Neural progenitor cell (in vitro differentiated cells): ENCODE measurements at places on chromosomes 5 and 9.

DNA sequence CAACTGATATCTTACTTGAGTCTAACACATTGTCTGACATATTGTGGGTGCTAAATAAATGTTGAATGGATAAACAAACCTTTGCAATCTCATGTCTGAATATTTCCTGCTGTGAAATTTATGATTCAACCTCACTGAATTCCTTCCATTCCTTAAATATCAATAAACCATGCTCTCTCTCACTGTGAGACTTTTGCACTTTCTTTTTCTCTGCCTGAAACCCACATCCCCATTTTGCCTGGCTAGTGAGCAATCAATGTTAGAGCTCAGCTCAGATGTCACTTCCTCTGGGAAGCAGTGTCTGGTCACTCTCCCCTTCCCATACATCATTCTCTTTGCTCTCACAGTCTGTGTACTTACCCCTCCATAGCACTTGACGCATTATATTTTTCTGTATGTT, 383.7 kb upstream of the TRPC7 start:
- no peak for DNase-seq

DNA sequence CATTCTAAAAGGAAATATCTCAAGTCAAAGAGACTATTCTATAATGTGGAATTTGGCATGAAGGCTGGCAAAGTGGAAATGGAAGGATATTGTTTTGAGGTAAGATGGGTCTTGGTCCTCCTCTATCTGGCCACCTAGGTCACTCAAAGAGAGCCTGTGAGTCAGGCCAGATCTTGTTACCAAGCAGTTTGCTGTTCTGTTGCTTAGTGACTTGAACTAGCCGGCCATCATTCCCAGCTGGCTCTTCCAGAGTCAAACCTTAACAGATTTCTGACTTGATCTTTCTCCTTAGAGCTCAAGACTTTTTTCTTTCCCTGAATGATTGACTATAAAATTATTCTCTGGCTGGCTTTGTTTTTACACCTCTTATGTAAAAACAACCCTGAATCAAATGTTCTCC, 136.1 kb downstream of the PDE4D start:
- no peak for DNase-seq

DNA sequence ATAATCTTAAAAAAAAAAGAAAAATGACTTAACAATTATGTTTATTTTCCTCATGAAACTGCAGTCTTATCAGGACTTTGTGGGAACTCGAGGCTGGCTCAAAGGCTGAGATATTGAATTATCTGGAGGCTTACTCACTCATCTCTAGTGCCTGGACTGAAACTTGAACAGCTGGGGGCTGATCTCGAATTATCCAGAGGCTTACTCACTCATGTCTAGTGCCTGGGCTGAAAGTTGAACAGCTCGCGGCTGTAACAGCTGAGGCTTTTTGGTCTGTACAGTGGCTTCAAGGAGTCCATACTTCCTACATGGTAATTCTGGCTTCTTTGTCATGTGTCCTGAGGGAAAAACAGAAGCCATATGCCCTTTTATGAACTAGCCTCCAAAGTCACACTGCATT, 371.9 kb downstream of the CETN3 start:
- DNase-seq: no peak

DNA sequence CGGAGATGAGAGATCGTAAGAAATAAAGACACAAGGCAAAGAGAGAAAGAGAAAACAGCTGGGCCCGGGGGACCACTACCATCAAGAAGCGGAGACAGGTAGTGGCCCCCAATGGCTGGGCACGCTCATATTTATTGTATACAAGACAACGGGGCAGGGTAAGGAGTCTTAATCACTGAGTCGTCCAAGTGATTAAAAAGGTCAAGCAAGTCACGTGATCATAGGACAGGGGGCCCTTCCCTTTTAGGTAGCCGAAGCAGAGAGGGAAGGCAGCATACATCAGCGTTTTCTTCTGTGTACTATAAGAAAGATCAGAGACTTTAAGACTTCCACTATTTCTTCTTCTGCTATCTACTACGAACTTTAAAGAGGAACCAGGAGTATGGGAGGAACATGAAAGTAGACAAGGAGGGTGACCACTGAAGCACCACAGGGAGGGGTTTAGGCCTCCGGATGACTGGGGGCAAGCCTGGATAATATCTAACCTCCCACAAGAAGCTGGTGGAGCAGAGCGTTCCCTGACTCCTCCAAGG, 24.6 kb upstream of the QSOX2 start:
- no peak for DNase-seq

DNA sequence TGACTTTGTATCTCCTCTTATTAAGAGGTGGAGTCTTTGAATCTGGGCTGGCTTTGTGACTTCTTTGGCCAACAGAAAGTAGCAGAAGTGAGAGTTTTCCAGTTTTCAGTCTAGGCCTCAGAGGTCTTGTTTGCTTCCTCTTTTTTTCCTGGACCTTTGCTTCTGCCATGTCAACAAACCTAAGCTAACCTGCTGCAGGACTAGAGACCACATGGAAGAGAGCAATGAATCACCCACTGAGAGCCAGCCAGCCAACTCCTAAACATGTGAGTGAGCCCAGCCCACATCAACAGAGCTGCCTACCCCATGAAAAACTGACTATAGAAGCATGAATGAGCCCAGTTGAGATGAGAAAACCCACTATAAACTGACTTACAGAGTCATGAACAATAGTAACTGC, 29.9 kb downstream of the MRPL22 start:
- DNase-seq: no peak

DNA sequence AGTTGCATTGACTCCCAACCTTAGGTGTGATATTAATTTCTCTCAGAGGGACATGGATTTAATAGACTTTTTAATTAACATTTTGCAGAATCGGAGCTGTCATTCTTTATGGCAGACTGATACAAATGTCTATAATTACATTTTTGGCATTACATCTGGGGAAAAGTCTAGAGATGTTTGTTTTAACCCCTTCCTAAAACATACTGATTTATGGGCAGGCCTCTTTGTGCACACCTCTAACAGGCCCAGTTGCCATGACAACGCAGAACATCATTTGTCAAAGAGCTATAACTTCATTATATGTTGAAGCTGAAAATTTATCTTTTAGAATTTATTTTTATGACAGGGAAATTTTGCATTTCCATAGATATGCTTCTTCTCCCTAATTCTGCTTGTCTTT, 158.5 kb downstream of the NTRK2 start:
- DNase-seq: no peak

DNA sequence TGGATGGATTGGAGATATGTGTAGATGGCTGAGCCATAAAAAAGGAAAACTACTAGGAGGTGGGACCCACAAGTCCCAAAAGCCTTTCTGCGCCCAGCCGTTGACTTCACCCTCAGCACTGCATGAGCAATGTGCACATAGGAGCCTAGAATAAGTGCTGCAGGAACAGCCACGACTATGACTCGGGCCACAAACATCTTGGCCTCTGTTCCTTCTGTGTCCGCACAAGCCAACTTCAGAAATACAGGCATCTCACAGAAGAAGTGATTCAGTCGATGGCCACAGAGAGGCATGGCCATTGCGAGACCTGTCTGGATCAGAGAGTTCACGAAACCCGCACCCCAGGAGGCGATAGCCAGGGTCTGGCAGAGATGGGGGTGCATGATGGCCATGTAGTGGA, 587 bp downstream of the OR2Y1 start:
- no peak for DNase-seq

DNA sequence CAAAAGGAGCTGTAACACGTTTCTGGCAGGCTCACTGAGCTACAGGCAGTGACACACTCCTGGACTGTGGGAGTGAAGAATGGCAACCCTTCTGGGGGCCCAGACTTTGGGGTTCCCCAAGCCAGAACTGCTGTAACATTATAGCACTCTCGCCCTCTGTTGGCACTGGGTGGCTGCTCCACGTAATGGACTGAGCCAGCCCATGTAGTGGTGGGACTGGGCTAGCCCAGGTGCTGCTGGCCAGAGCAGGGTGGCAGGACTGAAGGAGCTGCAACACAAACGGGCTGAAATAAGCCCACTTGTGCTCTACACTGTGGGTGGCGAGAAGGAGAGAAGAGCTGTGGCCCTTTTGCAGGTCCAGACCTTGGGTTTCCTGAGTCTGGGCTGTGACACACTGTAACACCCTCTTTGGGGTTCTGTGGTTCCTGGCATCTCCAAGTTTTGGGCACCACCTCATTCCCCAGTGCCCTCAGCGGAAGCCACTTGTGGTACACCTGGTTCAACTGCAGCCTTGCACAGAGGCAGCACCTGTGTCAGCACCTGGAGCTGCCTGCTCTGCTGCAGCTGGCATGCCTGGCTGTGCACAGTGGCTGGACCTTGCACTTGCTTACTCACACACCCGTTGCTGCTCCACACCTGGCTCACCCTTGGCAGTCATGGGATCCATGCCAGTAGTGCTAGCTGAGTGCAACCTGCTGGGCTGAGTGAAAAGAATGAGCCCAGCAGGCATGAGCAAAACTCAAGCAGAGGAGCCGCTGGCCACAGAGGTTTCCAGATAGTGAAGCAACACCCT, 95.0 kb upstream of the PRR16 start:
- no peak for DNase-seq

DNA sequence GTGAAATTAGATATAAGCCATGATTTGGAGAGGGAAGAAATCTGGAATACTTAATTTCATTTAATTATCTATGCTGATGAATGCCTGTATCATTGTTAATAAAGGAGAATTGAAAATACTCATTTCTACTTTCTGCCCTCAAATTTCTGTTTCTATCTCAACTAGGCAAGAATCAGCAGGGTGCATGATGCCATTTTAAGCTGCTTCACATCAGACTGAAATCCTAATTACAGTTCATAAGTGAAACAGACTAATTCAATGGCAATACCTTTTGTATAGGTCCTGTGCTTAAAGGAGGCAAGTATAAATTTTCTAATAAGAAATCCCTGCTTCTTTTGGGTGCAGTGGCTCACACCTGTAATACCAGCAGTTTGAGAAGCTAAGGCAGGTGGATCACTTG, 22.3 kb upstream of the TAL2 start:
- DNase-seq: no peak

- no peak for DNase-seq
These were observed 52.6 kb upstream of the ADAMTSL1 start for GRCh38 chr9:18421391-18421790.

GRCh38 chr5:90477073-90477472, 2.4 kb downstream of the POLR3G start:
- DNase-seq: peak; percentile 37

GRCh38 chr9:106019039-106019680, 324.8 kb downstream of the TMEM38B start:
- DNase-seq: no peak

GRCh38 chr9:8262625-8263622, 463.3 kb upstream of the DMAC1 start:
- peak; percentile 25 for DNase-seq

- DNase-seq: no peak
These were observed 88.9 kb downstream of the NUDT12 start for GRCh38 chr5:103473725-103474124.

DNA sequence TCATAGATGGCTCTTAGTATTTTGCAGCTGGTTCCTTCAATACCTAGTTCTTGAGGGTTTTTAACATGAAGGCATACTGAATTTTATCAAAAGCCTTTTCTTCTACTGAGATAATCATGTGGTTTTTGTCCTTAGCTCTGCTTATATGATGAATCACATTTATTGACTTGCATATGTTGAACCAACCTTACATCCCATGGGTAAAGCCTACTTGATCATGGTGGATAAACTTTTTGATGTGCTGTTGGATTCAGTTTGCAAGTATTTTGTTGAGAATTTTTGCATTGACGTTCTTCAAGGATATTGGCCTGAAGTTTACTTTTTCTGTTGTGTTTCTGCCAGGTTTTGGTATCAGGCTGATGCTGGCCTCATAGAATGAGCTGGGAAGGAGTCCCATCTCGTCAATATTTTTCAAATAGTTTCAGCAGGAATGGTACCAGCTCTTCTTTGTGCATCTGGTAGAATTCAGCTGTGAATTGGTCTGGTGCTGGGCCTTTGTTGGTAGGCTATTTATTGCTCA, 49.7 kb downstream of the YIPF5 start:
- DNase-seq: no peak

- DNase-seq: no peak
These were observed 25.8 kb downstream of the ZNF608 start for GRCh38 chr5:124720593-124720992.

DNA sequence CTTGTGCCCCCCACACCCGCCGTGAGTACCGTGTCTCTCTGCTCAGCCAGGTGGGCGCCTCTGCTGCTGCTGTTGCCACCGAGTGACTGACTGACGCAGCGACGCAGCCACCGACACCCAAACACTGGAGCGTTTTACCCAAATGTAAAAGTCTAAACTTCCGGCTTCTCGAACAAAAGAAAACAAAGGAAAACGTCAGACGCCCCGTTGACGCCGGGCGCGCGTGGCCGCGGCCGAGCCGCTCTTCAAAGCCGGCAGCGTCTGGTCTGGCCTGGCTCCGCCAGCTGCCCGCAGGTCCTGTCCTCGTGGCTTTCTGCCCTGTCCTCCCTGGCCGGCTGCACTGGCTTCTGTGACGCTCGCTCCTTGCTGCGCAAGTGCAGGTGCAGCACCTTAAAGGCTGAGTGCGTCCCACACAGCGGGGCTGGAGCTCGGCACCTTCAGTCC, 41.4 kb upstream of the CLPTM1L start:
- DNase-seq: peak; percentile 77

- DNase-seq: no peak
These were observed 517.5 kb downstream of the EFNA5 start for GRCh38 chr5:107153283-107153682.

DNA sequence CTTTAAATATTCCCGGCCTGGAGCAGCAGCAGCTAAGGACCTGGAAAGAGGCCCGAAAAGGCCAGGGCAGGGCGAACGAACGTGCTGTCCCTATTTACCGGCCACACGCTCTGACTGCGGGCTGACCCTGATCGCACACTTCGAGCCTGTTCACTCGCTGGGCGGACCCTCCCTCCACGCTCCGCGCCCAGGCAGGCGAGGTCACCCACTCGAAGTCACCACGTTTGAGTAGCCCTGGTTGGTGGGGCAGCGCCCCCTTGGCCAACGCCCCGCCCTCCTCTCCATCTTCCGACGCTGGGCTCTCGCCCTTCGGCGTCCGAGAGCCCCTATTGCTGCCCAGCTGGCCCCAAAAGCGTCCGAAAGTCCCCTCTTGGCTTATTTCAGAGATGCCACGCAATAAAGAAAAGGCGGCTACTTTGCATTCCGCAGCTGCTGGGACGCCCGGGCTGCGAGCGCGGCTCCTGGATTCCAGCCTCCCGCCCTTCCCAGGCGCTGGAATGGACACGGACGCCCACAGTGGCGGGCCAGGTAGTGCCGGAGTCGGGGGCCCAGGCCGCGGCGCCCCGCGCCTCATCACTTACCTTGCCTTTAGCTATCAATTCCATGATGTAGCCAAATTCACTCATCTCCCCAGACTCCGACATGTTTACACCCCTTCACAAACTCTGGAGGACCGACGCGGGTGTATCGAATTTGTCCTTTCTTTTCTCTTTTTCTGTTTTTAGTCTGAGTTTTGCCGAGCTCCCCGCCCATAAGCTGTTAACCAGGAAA, 9.9 kb upstream of the TRIM36 start:
- DNase-seq: peak; percentile 77

- DNase-seq: no peak
These were observed 278.5 kb downstream of the CWC27 start for GRCh38 chr5:65047225-65047624.
